ENCODE measurements at places on chromosomes 11 and 22.

- DNase-seq: no peak
Measured at GRCh38 chr22:39738746-39739145, 154.8 kb downstream of the ENTHD1 start.

- DNase-seq: no peak
Measured at GRCh38 chr22:49533886-49534285, 293.8 kb downstream of the BRD1 start.

GRCh38 chr11:132475026-132475425 lies 1057.3 kb downstream of the OPCML start:
- DNase-seq: no peak

GRCh38 chr22:44582016-44582415 lies 84.0 kb upstream of the RTL6 start:
- DNase-seq: no peak

- DNase-seq: no peak
Measured at GRCh38 chr11:1641096-1641495, 11.5 kb downstream of the KRTAP5-5 start.
